RPMI8226 (cell line): ENCODE measurements at places on chromosomes 1 and 21.

GRCh38 chr21:42293649-42294272 lies 21.4 kb downstream of the TFF3 start:
- DNase-seq: no peak

DNA sequence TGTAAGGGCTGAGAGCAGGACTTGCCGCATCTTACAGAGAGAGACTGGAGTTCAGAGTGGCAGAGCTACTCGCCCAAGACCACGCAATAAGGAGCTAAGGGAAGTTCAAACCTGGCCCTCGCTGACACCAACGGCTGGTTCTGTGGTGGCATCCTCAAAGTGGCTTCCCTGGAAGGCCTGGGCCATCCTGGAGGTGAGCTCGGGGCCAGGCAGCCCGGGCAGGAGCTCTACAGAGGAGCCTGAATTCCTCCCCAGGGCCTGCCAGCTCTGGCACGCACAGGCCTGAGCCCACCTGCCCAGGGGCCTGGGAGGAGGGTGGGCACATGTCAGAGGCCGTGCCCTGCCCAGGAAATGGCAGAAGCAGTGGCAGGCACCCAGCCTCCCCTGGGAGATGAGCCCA lies 68.6 kb downstream of the MEGF6 start:
- no peak for DNase-seq

GRCh38 chr1:157566484-157567300 lies 14.4 kb upstream of the FCRL5 start:
- peak; percentile 32 for DNase-seq

DNA sequence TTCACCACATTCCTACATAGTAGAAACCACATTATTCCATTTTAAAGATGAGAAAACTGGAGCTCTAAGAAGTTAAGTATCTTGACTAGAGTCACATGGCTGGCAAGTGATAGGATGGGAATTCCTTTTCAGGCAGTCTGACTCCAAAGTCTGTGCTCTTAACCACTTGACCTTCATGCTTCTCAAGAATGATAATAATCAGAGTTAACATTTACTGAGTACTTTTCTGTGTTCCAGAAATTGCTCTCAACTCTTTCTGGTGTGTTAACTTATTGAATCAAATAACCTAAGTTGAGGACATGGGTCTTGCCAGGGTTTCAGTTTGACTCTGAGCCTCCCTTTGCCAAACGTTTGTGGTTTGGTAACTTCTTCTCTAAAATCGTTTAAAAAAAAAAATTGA lies 169.4 kb downstream of the RASAL2 start:
- DNase-seq: no peak
